ENCODE measurements at places on chromosomes 4 and X.

GRCh38 chr4:113699772-113700171, 61.8 kb downstream of the CAMK2D start:
- no peak for DNase-seq

DNA sequence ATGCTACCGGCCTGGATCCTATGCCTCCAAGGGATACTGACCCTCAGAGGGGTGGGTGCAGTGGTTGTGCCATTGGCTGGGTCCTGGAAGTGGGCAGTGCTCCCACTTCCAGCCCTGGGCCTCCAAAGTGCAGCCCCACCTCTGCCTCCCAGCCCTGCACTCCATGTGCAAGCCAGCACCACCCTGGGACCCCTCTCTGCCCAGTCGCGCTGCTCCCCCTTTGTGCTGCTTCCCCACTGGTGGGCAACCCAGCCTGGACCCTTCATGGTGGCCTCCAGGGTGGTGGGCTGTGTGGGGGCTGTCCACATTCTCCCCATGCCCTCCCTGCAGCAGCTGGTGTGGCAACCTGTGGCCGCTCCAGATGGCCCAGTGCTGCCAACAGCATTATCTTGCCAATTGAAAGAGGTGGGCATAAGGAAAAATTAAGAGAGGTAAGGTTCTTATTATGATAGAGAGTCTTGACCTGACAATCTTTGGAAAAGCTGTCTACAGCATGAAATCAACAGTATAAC, 309.7 kb downstream of the GUCY2F start:
- DNase-seq = no peak

DNA sequence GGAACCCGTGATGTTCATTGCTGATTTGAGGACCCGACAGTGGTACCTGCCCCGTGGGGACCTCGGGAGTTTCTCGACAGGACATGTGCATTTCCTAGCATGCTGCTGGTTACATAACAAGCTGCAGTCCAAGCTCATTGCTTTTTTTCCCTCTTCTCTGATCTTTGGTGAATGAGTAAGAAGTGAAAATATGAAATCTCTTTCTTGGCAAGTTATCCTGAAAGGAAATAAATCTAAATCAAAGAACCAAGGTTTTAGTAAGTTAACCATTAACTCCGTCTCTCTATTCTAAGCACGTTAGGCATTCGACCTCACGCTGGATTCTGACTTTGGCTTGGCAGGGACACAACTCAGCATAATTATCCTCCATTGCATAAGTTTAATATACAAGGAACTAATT, 86.6 kb downstream of the STK32B start:
- no peak for DNase-seq

- DNase-seq = no peak
Measured at GRCh38 chr4:184684491-184685189, 35.1 kb downstream of the PRIMPOL start.

DNA sequence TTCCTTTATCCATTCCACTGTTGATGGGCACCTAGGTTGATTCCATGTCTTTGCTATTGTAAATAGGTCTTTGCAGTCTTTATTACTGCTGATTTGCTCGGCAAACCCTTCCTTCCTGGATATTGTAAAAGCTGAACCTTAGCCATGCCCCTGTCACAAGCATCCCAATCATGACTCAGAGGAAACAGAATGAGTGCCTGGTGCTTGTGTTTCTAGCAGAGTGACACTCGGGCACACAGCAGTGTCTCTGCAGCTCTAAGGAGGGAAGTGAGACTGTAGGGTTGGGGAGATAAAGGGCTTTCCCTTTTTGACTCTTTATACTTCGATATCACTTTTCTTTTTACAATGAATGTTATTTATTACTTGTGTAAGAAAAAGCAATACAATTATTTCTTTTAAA, 83.3 kb downstream of the AKAP4 start:
- no peak for DNase-seq

GRCh38 chrX:47068214-47068613, 10.0 kb upstream of the RGN start:
- DNase-seq = no peak

GRCh38 chr4:8151165-8151650, 7.4 kb downstream of the ABLIM2 start:
- no peak for DNase-seq

GRCh38 chrX:135295944-135296305, 13.4 kb upstream of the ETDC start:
- DNase-seq = no peak

DNA sequence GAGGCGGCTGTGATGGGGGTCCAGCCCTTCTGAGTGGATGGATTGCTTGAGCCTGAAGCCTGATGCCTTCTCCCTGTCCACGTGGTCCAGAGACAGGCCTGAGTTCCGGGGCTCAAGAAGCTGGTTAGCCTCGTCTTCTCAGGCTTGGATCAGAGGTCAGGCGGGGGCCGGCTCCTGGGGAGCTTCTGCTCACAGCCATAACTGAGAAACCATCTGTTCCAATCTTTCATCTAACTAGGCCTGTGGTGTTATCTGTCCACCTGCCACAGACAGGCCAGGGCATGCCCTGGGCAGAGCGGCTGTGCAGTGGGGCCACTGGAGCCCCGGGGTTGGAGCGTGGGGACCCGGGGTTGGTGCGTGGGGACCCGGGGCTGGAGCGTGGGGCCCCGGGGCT, 63.1 kb downstream of the SORCS2 start:
- DNase-seq = no peak

DNA sequence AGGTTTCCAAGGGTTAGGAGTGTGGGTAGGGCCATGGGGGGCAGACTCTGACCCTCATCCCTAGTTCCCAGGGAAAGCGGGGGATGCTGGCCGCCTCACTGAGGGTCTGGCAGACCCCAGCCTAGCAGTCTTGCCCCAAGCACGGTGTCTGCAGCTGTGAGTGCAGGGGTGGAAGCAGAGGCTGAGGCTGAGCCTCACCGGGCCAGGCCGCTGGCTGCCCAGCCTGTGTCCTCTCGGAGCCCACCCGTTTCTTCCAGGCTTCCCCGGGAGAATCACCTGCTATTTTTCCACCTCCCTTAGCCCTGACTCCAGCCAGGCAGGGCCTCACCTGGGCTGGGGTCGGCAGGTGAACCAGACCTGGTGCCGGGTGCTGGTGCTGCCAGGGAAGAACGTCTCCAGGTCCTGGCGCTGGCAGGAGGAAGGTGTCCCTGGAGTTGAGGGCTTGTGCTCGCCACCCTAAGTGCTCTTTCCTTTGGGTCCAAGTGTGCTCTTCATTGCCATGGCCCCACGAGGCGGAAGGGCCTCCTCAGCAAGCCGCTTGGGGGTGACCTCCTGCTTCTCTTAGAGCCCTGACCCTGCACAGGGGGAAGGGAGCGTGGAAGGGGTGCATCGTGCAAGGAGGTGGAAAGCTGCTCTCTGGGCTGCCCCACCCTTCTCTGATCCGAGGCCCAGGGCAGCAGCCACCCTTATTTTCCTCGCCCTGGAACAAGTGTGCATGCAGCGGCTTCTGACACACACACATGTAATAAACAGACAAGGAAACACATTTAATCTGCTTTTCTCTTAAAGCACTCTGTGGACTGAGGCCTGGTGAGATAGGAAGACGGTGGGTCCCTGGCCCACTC, 112.7 kb downstream of the FAM53A start:
- DNase-seq = no peak

DNA sequence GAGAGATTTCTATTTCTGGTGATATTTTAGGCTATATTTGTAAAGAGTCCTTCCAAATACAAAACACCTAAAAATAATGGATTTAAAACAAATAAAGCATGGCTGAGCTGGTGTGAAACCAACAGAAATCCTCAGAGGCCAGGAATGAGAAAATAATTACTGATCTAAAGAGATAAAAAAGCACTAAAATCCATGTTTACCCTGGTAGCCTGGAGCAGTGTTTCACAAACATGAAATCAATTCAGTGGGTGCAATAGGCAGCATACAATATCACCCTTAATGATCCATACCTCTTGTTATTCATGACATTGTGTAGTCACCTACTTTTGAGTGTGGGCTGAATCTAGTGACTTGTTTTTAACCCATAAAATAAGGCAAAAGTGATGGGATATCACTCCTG, 14.6 kb downstream of the PFKFB1 start:
- no peak for DNase-seq

GRCh38 chrX:53265771-53266574, 15.4 kb downstream of the IQSEC2 start:
- DNase-seq = no peak

DNA sequence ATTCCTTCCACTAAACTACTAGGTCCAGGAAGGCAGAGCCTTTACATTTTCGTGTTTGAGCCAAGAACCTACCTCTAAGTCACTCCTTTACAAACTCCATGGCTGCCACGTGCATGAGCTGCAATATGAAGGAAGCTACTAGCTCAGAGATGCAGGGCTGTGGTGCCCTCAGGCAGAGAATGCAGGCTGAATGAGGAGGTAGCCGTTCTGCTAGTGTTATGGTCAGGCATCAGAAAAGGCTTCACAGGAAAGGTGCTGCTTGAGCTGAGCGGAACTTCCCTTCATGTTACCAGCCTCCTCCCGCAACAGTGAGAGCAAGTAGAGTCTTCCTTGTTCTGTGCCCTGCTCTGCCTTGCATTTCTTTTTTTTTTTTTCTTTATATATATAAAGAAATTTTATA, 148.3 kb upstream of the PACRGL start:
- DNase-seq = no peak

GRCh38 chr4:41148292-41148691, 66.0 kb downstream of the APBB2 start:
- no peak for DNase-seq

- DNase-seq = no peak
Measured at GRCh38 chr4:147019091-147019490, 73.4 kb upstream of the TTC29 start.

GRCh38 chrX:1358793-1359476, 22.4 kb downstream of the IL3RA start:
- no peak for DNase-seq

DNA sequence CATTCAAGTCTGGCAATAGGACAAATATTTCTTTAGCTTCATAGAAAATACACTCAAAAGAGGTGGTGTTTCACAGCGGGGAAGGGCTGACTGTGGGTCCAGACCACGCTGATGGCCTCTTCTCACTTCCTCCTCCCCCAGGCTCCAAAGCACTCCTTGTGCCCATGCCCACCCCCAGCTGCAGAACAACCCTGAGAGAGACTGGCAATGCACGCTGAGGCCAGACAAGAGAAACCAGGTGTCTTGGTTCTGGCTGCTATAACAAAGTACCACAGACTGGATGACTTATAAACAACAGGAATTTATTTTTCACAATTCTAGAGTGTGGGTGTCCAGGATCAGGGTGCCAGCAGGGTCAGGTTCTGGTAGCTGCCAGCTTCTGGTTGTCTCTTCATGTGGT, 386.1 kb downstream of the FBXW7 start:
- no peak for DNase-seq

GRCh38 chr4:82044141-82044993, 329.4 kb downstream of the HNRNPD start:
- no peak for DNase-seq

DNA sequence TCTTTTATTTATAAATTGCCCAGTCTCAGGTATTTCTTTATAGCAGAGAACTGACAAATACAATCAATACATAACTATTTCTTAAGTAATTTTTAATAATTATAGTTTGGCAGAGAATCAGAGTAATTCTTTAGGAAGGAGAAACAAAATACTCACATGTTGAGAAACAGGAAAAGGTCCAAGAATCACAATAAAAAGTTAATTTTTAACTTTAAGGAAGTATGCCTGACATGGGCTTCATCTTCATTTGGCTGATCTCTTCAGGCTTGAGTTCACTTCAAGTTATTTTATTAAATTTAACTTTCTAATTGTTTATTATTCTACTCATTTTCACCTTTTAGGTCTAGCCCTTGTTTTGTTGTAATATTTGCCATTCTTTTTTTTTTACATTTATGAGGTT, 36.1 kb upstream of the RNF150 start:
- no peak for DNase-seq

DNA sequence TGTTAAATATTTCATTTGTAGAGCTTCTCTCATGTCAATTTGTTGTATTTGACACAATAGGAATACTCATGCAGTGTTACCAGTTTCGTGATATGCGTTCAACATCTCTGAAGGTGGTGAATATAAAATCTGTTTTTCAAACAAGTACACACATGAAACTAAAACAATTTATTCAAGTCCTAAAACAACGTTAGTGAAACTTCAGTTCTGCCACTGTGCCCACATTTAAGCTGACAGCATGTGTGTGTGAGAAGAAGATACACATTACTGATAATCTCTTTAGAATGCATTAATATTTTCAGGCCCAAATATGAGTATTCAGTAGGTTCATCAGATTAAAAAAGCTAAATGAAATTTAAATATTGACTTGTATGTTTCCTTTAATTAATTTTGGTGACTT, 21.7 kb downstream of the GAB1 start:
- no peak for DNase-seq

- DNase-seq = no peak
Measured at GRCh38 chr4:81459228-81459627, 12.5 kb downstream of the RASGEF1B start.

DNA sequence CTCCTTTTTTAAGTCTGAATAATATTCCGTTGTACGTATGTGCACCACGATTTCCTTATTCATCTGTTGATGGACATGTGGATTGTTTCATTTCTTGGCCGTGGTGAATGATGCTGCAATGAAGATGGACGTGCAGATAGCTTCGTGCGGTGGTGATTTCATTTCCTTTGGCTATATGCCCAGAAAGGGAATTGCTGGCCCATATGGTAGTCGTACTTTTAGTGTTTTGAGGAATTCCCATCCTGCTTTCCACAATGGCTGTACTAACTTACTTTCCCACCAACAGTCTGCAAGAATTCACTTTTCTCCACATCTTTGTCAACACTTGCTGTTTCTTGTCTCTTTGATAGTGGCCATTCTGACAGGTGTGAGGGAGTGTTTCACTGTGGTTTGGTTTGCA, 12.8 kb downstream of the ZFP42 start:
- DNase-seq = no peak

- DNase-seq = no peak
Measured at GRCh38 chr4:168647646-168648375, 151.0 kb downstream of the PALLD start.

DNA sequence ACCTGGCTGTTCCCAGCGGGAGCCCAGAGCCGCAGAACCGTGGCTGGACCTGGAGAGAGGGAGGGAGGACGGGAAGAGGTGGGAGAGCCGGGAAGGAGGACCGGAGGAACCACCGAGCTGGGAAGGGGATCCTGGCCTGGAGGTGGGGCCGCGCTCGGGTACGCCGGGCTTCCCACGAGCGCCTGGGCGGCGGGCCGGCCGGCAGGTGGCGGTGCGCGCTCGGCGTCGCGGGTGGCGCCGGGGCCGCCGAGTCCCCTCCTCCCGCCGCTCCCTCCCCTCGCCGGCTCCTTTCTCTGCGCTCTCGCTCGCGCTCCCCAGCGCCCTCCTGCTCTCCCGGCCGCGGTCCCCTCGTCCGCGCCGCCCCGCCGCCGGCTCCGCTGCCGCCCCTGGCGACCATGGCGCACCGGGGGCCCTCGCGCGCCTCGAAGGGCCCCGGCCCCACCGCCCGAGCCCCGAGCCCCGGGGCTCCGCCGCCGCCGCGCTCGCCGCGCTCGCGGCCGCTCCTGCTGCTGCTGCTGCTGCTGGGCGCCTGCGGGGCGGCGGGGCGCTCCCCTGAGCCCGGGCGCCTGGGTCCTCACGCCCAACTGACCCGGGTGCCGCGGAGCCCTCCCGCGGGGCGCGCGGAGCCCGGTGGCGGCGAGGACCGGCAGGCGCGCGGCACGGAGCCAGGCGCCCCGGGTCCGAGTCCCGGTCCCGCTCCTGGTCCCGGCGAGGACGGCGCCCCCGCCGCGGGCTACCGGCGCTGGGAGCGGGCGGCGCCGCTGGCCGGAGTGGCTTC, at the start of gene SORCS2:
SORCS2 (plus strand) TSS at position 287 of the 778 bp plus-strand sequence.
- peak; percentile 29 for DNase-seq
